Activated CD8-positive, alpha-beta memory T cell treated with anti-CD3 and anti-CD28 coated beads for 1 hour (primary cell): ENCODE measurements at places on chromosomes 5 and 9.

GRCh38 chr5:161306351-161306995 lies 240.1 kb downstream of the GABRB2 start:
- no peak for DNase-seq

- no peak for DNase-seq
These were observed 373.3 kb upstream of the FAM174A start for GRCh38 chr5:100161868-100162267.

DNA sequence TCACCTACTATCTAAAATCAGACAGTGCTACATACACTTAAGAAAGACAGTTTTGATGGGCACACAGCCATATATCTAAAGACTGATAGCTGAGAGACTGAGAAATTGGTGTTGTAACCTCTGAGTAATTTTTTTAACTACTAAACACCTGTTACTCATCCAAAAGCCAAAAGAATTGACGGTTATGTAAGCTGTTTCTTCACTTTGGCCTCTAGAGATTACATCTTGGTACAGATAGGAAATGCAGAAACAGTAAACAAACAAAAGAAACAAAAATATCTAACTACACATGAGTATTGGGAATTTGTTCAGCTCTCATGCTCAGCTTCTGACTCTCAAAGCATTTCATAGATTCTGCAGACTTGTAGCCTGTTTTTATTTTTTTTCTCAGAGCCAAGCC lies 152.1 kb upstream of the GAS1 start:
- no peak for DNase-seq

GRCh38 chr5:55159763-55160492 lies at the start of gene GPX8:
GPX8 (plus strand) TSS chr5:55160171; CDS start chr5:55160193, 22 bp downstream.
- DNase-seq, result no peak

DNA sequence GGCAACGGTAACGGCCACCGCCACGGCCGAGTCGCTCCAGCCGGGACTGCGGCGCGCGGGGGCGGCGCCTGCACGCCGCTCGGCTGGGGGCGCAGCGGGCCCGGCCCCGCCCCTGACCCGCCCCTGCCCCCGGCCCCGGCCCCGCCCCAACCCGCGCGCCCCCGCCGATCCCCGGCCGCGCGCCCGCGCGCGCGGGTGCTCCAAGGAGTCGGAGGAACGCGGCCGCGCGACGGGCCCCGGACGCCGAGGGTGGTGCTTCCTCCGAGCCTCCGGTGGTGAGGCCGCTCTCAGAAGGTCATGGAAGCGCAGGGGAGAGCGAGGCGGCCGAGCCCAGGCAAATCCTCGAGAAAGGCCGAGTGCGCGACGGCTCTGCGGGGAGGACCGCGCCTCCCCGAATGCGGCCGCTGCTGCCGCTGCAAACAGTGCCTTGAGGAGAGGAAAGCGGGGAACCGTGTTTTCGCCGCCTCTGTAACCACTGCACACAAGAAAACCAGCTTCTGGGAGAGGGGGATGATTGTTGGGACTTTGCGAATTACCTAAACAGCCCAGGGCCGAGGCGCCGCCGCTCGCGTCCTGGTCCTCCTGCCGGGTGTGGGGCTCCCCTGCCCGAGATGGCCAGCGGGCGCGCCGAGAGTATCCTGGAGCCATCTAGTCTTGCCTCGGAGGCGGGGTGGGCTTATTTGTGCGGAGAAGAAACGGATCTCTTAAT lies at the start of gene LIFR:
LIFR (minus strand) TSS at position 48 of the 709 bp plus-strand sequence. CDS start 25,999 bp downstream, outside the sequence.
- DNase-seq, result no peak

- DNase-seq, result no peak
These were observed 166.8 kb downstream of the COL23A1 start for GRCh38 chr5:178423431-178423830.

DNA sequence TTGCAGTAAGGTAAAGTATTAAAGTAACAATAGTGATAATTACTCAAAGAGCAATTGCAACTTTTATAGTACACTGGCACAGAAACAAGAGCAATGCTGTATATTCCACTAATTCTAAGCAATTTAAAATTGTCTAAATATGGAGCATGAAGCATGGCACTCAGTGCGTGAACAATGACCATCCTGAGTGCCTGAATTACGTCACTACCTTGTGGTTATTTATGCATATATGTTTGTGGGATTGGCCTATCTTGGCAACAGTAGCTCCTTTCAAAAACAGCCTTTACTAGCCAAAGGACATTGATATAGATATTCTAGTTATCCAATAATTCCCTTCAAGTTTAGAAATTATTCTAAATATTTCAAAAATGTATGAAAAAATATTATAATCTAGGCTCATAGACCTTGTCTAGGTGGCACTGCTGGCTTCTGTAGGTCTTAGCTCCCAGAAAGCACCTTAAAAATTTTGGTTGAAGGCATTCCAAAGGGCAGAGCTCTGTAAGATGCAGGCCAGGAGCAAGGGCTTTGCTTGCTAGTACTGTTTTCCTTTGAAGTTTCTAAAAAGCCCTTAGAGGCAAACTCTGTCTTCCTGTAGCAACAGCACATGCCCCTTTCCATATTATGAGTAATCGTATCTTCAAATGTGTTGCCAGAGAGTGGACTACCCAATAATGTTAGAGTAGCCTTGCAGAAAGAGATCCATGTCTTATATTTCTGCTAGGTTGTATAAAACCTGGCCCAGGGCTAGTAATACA lies 719.3 kb downstream of the NR2F1-AS1 start:
- no peak for DNase-seq

- no peak for DNase-seq
These were observed 257.0 kb upstream of the PRR16 start for GRCh38 chr5:120207129-120207528.

DNA sequence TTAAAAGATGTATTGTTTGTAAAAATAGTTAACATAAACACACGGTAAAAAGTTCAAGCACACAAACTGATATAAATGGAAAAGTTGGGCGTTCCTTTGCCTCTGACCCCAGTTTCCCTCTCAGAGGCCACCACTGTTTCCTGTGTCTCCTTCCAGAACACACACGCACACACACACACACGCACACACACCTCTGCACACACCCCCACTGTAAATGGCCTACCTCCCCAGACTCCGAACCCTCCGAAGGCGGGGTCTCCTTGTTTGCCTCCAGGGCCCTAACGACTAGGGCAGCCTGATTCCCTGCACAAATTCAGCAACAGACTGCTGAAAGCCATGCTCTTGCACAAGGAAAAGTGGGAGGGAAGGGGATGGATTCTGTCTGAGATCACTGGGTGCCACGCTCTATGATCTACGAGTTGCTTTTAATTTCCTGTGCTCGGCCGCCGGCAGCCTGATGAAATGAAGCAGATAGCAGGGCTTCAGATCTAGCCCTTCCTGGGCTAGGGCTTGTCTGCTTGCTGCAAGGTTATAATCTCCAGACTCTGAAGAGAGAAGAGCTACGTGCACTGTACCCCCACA lies 184.0 kb upstream of the IL12B start:
- no peak for DNase-seq

- peak; percentile 11 for DNase-seq
These were observed at the start of gene COL23A1 for GRCh38 chr5:178590141-178590923. COL23A1 (minus strand) TSS chr5:178590393.

GRCh38 chr9:35686222-35687203 lies 3.2 kb downstream of the TPM2 start:
- DNase-seq, result no peak

DNA sequence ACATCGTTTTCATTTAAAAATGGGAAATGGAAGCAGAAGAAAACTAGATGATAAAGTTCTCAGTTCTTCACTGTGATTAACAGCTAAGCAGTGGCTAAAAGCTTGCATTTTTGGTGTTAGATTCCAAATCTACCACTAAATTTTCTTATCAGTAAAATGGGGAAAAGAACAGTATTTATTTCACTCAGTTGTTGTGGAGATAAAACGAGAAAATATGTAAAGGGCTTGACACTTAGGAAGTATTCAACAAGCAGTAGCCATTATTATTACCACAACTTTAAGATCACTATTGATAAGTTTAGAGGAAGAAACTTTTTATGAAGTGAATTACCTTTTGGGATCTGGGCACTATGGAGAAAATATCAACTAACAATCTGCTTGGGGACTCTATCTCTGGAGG lies 4.5 kb downstream of the STOM start:
- no peak for DNase-seq

DNA sequence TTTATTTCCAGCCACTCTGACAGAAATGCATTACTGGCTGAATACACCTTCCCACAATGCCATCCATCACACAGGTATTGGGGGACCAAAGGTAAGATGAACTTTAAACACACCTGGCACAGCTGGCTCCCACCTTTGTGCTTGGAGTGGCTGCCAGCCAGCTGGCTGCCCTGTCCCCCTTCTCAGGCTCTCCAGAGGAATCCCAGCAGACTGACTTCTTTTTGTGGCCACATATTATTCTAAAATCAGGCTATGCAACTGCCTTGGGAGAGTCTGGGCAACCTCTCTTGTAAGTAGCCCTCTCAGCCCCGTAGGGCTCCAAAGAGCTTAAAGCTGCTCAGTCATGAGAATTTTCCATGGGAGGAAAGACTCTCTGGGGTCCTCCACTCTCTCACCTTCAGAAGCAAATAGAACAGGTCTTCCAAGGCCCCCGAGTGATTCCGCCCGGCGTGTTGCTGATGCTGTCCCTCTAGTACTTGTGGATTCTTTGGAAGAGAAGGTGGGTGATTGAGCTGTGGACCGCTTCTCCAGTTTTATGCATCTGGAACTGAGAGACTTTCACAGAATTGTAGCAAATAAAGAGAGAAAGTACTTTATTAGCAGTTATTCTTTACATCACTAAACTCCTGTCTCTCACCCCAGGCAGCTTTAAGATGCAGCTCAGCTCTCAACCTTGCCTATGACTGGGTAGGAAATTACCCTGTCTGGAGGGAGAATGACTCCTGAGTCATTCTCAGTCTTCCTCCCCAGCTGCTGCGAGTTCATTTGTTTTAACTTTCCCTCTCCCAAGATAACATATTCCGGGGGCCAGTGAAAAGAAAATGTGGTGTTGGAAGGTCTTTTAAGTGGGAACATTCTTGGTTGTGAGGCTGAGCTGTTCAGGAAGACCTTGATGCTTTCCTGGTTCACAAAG lies 159.4 kb upstream of the PITX1 start:
- no peak for DNase-seq

- DNase-seq, result no peak
These were observed 85.0 kb downstream of the WDR41 start for GRCh38 chr5:77407152-77407551.

GRCh38 chr5:98341038-98342032 lies 432.1 kb upstream of the RGMB start:
- DNase-seq, result no peak

GRCh38 chr9:136709454-136710109 lies 2.8 kb upstream of the DIPK1B start:
- DNase-seq, result no peak
